ENCODE measurements at places on chromosomes 7 and 10.

DNA sequence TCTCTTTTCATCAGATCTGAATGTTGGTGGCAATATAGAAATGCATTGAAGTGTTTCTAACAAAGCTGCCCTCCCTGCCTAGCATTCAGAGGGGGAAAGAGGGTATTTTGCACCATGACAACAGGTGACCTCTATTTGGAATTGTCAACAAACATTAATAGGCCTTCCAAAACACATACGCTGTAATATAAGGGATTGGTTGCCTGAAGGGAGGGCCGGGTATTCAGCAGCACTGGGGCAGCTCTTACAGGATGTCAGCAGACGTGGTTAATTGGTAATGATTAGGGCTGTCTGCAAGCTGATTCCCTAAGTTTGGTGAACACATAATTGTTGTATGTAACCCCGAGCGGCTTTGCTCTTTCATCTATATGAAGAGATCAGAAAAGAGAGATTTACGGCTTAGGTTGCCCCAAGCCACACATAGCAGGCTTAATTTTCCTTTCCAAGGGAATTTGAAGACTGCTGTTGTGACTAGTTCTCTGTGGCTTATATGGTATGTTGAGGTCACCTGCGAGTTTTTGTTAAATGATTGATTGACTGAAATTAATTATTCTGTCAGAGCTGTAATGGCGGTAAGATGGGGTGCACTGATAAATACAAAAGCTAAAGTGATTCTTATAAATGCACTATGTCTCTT, 759.3 kb downstream of the LRMDA start:
- no peak for DNase-seq

GRCh38 chr7:69364813-69365643, 233.2 kb upstream of the AUTS2 start:
- no peak for DNase-seq

- DNase-seq: no peak
These were observed 625.3 kb downstream of the CNTNAP2 start for GRCh38 chr7:146741911-146742310.

- DNase-seq: no peak
These were observed 8.8 kb downstream of the CRPPA start for GRCh38 chr7:16412274-16413254.

DNA sequence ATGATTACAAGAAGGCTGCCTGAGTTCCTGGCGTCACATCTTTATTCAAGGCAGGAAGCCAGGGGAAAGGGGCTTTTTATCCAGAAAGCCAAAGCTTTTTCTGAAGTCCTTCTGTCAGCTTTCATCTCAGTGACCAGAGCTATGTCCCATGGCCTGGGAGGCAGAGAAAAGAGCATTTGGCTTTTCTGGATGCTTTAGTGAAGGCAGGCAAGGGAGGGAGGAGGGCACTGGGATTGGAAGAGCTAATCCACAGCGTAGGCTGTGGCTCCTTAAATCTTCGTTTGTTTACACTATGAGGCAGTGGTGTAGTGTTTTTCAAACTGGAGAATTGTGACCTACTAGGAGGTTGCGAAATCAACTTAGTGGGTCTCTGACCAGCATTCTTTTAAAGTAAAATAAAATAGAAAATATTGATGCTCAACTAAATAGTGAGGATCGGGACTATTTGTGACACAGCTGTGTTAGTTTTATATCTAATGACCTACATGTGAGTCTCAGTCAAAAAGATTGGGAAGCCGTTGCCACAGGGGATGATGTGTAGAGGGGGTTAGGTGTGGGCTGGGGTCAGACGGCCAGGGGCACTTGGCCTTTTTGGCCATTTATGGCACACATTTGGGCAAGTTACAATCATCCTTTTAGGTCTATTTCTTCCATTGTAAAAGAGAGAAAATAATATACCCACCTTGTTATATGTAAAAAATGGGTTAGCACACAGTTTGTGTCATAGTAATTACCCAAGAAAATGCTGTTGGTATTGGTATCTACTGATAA, 14.1 kb downstream of the CRYGN start:
- no peak for DNase-seq

GRCh38 chr7:99190359-99191009, 17.4 kb downstream of the KPNA7 start:
- no peak for DNase-seq

GRCh38 chr7:99791667-99792369, 7.8 kb upstream of the CYP3A4 start:
- no peak for DNase-seq

- no peak for DNase-seq
These were observed 538.6 kb upstream of the POT1 start for GRCh38 chr7:125467996-125468854.

Measured in activated CD4-positive, alpha-beta T cell treated with anti-CD3 and anti-CD28 coated beads for 24 hours (primary cell).